Stimulated activated CD4-positive, alpha-beta T cell treated with anti-CD3 and anti-CD28 coated beads, TNF-alpha, amount 100 ng/mL, for 1 hour (primary cell): ENCODE measurements at places on chromosomes 7 and 10.

DNA sequence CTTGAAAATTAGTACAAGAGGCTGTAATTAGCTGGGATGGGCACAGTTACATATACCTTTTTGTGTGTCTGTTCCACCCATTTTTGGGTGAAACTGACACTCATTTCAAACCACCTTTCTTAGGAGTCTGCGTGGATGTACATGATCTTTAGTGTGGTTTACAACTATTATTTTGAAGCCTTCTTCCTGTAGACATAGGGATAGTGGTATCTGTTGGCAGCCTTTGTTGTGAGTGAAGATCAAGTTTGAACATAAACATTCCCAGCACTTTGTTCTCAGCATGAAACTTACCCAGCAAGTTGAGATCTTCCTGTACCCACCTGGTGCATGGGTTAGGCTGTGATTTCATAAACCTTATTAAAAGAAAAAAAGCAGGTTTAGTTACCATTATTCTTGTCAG lies 2.0 kb downstream of the BAG3 start:
- no peak for DNase-seq

DNA sequence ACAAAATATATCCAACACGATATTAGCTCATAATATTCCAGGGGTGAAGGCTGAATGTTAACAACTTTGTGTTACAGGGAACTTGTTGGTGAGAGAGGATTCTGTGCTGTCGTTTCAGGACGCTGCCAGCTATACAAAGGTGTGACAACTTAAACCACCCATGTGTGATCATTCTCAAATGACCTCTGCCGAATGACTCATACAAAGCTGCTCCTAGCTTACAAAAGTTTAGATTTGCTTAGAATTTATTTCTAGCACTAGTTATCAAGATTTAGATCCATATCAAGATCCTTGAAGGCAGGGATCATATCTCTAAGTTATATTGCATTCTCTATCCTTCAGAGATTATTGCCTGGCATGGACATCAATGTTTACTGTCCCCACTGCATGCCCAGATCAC lies 65.3 kb downstream of the COBL start:
- DNase-seq = no peak

DNA sequence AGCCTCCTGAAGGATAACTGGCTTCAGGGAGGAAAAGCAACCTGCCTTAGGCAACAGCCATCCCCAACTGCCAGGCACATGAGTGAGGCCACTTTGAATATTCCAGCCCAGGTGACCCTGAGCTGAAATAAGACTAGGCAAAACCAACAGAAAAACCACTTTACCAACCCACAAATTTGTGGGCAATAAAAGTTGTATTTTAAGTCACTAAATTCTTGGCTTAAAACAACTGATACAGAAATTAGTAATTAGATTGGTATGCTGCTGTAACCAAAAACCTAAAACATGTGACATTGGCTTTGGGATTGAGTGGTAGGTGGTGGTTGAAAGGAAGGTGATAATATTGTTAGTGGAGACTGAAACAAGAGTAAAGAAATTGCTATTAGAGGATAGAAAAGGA lies 39.9 kb downstream of the ABCB4 start:
- DNase-seq = no peak

- DNase-seq = no peak
Observed at GRCh38 chr10:326894-327635, 191.8 kb downstream of the ZMYND11 start.

DNA sequence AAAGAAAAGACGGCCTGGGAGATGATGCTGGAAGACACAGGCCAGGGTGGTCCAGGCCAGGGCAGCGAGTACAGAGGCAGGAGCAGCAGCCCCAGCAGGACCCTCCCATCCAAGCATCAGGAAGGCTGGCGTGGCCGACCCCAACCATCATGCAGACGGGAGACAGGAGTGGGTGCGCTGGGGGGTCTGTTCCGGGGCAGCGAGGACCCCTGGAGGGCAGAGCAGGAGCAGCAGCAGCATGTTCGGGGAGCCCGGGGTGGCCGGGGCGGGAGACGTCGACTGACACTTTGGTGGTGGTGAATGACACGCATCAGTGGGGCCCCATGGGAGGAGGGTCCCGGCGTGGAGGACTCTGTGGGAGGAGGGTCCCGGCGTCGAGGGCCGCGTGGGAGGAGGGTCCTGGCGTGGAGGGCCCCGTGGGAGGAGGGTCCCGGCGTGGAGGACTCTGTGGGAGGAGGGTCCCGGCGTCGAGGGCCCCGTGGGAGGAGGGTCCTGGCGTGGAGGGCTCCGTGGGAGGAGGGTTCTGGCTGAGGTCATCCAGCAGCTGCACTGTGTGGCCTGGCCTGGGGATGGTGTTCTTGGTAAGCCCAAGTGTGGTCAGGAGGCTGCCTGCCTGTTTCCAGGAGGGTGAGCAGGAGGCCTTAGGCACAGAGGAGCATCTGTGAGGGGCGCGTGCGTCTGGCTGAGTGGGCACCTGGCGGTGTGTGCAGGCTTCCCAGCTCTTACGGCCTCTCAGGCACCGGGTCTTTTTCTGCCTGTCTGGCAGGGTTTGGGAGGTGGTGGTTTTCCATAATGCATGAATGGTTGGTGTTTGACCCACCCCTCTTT lies 38.9 kb downstream of the FAM20C start:
- DNase-seq = no peak

DNA sequence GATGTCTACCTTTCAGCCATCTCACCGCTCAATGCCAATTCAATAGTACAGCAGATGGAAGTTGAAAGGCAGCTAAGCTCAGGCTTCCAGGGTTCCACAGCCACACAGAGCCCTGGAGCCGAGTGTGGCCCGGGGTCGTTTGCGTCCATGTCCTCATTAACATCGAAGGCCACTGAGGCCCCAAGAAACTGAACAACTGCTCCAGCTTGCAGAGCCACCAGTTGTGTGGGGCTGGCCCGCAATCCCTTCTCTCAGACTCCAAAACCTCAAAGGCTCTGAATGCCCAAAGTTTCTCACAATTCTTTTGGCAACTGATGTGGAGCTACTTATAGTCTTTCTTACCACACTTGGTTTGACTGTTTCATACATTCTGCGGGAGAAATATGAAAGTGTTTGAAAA lies 31.1 kb downstream of the NOD1 start:
- no peak for DNase-seq

DNA sequence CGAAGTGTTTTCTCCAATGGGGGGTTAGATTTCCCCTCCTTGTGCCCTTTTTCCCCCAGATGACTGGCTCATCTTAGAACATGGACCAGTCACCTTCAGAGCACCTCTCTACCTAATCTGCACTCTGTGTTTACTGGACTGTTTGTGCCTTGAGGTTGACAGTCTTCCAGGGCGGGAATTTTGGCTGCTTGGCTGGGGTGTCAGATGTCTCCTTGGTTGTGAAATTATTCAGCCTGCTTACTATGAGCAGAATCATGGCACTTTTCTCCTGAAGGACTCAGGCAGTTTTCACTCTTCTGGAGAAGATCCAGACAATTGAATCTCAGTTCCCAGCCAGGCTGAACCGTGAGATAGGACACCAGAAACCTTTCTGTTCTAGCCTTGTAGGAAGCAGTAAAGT lies 60.3 kb upstream of the NFKB2 start:
- DNase-seq = no peak

- no peak for DNase-seq
Observed at GRCh38 chr7:85522070-85522469, 335.2 kb upstream of the SEMA3D start.

- DNase-seq = no peak
Observed at GRCh38 chr10:76733441-76733936, 904.1 kb downstream of the KCNMA1 start.

GRCh38 chr7:84735011-84735410 lies 451.8 kb downstream of the SEMA3D start:
- no peak for DNase-seq

DNA sequence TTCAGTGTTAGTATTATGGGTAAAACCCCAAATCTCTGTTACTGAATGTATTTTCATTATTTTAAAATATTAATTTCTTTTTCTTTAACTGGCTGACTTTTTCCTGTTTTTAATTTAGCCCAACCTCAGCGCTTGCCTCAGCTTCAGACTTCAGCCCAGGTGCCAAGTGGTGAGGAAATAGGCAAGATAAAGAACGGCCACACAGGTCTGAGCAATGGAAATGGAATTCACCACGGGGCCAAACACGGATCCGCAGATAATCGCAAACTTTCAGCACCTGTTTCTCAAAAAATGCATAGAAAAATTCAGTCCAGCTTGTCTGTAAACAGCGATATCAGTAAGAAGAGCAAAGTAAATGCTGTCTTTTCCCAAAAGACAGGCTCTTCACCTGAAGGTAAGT lies 57.5 kb downstream of the MDFIC start:
- DNase-seq = no peak

DNA sequence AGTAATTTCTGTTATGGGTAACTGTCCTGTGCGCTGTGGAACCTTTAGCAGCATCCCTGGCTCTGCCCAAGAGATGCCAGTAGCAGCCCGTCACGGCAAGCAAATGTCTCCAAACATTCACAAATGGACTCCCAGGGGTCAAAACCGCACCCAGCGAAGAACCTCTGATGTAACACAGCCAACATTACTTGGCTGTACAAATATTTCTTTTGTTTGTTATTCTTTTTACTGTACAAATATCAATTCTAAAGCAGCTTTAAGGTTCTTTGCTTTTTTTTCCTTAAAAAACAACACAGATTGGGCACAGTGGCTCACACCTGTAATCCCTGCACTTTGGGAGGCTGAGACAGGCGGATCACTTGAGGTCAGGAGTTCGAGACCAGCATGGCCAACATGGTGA lies 182.5 kb downstream of the KMT2E start:
- no peak for DNase-seq

DNA sequence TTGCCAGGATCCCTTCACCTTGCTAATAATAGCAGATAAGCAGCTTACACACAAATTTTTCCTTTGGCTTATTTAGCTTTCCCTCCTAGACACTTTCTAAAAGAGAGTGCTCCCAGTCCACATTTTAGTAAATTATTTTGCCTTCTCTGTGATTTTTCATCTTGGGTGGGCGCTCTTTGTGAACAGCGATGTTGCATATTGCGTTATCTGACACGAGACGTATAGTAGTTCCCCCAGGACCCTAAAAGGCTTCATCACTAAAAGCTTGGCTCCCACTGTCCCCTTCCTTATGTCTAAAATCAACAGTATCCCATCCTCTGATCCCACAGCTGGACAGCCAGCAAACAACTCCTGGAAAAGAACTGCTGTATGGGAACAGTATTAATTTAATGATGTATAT lies 232.9 kb downstream of the DYNC1I1 start:
- no peak for DNase-seq

GRCh38 chr7:151007469-151007898 lies 16.7 kb downstream of the NOS3 start:
- DNase-seq = no peak

- no peak for DNase-seq
Observed at GRCh38 chr10:84340187-84340586, 11.8 kb downstream of the CCSER2 start.

DNA sequence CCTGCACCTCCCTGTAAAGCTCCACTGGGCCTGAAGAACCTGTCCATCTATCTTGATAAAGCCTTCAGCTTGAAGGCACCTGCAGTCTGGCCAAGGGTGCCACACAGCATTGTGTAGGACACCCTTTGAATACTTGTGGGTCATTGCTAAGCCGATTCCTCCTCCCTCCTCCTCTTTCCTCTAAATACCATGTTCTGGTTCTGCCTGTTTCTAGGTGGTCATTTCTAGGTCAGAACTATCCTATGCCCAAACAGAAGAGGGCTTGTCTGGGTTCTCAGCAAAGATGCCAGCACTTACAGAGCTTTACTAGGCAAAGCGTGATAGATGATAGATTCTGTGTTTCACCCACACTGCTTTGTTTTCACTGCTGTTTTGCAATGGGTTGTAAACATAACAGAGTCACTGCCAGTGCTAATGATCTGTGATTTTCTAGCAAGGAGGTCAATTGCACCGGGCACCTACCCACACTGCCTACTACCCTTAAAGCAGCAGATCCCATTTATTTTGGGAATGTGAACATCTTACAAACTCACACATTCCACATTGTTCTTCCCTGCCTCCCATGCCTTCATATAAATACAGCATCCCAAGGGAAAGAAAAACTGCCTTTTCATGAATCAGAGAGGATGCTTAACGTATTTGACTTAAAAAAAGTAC lies 279.1 kb upstream of the PITRM1 start:
- DNase-seq = no peak

DNA sequence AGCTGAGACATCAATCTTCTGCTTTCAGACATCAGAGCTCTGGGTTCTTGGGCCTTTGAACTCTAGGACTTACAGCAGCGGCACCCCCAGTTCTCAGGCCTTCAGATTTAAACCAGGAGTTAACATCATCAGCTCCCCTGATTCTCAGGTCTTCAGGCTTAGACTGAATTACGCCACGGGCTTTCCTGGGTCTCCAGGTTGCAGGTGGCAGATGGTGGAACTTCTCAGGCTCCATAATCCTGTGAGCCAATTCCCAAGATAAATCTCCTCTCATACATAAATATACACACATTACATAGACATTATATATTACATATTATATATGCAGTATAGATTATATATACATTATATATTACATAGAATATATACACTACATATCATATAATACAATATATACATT lies 408.9 kb upstream of the AUTS2 start:
- DNase-seq = no peak
